ENCODE measurements at places on chromosomes 13 and 19.

- no peak for DNase-seq
Observed at GRCh38 chr19:1064661-1065605, 2.0 kb upstream of the ARHGAP45 start.

- peak; percentile 68 for DNase-seq
Observed at GRCh38 chr19:53254411-53255341, at the start of gene ZNF677. ZNF677 (minus strand) TSS chr19:53254873; CDS start chr19:53251550, 3,323 bp downstream.

GRCh38 chr13:23794267-23795161 lies 94.7 kb downstream of the MIPEP start:
- no peak for DNase-seq

GRCh38 chr19:13849991-13850909 lies 26.7 kb upstream of the NANOS3 start:
- DNase-seq, result no peak

DNA sequence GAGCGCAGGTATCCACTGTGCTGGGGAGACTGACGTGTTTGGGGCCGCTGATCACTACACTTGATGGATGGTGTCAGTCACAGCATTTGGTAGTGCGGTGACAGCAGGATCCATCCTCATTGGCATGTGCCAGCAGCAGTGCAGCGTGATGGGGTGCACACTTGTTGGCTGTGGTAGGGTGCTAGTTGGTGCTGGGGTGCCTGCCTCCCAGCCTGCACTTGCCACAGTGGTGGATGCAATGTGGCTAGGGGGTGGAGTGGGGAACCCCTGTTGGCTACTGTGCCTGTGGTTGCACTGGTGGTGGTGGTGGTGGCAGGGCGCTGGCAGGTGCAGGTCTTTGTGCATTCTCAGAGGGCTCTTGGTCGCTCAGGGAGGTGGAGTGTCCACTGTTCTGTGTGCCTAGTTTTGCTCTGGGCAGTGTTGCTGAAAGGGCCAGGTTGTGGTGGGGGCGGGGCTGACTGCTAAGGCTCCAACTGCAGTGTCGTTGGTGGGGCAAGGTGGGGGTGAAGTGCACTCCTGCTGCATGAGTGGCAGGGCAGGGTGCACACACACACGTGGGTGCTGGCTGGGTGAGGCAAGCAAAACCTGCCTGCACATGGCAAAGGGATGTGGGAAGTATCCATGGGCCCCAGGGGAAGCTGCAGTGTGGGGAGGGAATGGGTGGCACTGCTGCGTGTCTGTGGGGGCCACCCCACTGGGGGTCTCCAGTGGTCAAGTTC lies 84.8 kb downstream of the ZMYM2 start:
- no peak for DNase-seq

DNA sequence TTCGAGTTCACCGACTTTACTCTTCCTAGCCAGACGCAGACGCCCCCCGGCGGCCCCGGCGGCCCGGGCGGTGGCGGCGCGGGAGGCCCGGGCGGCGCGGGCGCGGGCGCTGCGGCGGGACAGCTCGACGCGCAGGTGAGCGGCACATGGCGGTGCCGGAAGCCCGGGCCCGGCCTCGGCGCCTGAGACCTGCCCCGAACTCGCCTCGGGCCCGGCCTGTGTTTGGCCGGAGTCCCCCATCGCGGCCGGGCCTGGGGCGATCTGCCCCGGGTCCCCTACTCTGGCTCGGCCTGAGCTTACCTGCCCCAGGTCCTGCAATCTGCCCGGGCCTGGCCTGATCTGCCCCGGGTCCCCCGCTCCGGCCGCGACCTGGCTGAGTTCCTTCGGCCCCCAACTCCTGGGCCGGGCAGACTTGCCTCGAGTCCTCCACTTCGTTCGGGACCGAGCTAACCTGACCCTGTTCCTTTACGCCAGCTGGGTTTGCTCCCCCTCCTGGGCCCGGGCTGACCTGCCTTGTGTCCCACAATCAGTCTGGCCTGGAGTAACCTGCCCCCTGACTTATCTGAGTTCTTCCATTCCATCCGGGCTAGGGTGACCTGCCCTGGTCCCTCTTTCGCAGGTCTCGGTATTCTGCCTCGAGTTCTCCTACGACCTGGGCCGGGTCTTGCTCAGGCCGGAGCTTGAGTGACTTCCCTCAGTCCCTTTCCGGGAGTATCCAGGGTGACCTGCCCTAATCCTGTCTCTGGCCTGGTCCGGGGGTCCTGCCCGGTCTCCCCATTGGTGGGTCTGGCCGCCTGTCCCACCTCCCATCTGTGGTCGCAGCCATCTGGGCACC lies 764 bp downstream of the UPF1 start:
- no peak for DNase-seq

- no peak for DNase-seq
Observed at GRCh38 chr13:99425485-99426341, 75.6 kb upstream of the TM9SF2 start.

All from omental fat pad (tissue), 4 donors.